ENCODE measurements at places on chromosomes 12 and 14.

- no peak for DNase-seq
Observed at GRCh38 chr12:112283546-112283945, 98.7 kb downstream of the HECTD4 start.

DNA sequence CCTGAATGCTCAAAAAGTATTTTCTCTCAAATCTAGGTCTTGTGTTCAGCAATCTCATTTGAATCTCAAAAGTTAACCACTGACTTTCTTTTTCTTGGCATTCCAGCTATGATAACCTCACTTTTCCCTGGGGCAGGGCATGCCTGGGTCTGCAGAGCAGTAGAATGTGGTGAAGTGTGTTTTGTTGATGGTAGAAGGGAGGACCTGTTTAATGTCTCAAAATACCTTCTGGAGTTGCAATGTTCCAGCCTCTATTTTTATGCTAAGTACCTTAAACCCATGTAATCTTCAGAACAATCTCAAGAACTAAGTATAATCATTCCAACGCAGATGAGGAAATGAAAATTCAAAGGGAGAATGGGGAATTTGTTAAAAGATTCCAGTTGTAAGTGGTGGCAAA is 82.1 kb upstream of the FUT8 start:
- DNase-seq, result no peak

DNA sequence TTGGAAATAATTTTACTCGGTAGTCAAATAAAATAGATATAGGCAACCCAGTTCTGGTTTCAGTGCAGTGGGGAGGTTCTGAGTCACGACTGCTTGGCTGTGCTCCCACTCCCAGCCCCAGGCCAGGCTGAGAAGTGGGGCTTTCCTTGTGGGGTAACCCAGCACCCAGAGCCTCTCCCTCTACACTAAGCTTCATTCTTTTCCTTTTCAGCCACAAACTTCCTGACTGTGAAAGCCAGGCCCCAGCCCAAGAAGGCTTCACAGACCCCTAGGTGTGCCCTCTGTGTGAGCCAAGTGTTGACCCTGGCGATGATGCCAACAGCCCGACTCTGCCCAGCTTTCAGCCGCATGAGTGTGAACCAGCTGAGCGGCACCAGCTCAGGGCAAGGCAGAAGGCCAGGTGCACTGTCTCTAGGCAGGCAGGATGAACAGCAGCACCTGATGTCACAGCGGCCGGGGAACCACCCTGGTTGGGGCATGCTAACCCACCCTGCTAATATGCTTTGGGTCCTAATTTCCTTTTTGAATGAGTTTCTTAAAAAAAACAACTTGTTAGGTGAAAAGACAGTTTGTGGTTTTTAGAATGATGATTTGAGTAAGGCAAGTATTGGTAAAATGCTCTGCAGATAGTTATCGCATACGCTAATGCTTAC is 42.2 kb upstream of the ATP23 start:
- DNase-seq, result peak; percentile 53

DNA sequence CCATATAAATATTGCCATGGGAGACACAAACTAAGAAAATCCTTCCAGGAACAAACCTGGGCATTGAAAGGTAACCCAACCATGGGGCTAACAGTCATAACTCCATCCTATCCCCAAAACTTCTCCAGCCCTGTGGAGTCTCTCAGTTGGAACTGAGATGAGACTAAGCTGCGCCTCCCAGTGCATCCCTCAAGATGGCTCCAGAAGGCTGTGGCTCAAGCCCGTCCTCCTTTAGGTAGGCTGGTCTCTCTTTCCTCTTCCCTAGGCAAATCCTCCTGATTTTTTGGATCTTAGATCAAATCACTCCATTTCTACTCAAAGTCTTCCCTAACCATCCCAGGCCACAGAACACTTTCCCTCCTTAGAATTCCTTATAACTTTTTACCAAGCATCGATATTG is 364.3 kb upstream of the CCDC196 start:
- no peak for DNase-seq

DNA sequence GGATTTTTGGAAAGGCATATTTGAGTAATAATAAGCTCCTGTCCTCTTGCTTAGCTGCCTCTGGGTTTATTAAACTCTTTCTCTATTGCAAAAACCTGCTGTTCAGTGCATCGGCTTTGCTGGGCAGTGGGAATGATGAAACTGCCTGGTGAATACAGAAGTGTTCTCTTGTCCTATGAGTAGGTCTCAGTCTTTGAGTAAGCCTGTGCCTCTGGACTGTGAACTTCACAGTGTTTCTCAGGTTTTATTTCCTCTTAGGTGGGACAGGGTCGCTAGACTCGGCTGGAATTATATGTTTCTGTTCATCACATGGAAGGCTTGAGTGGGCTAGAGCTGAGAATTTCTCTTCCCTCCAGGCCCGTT is 46.4 kb downstream of the CRADD start:
- no peak for DNase-seq

GRCh38 chr12:14689144-14689543 is 7.3 kb downstream of the GUCY2C start:
- no peak for DNase-seq

DNA sequence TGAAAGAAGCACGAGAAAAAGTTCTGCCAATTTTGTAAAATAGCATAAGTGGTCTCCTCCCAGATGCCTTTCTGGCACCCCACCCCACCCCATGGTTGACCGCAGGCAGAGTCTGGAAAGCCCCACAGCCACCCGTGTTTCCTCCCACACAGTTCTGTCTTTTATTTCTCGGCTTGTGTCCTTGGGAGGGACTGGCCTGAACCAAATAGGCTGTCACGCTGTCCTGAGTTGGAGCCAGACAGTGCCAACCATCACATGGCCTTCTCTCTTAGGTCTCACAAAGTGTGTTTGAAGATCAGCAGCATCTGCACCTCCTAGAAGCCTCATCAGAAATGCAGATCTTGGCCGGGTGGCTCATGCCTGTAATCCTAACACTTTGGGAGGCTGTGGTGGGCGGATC is 10.2 kb upstream of the LTA4H start:
- no peak for DNase-seq

GRCh38 chr12:54940727-54941315 is 43.7 kb downstream of the TESPA1 start:
- DNase-seq, result no peak

- DNase-seq, result no peak
Observed at GRCh38 chr12:109291117-109291516, 18.0 kb downstream of the FOXN4 start.

- DNase-seq, result no peak
Observed at GRCh38 chr12:104846056-104846767, 111.9 kb downstream of the SLC41A2 start.

DNA sequence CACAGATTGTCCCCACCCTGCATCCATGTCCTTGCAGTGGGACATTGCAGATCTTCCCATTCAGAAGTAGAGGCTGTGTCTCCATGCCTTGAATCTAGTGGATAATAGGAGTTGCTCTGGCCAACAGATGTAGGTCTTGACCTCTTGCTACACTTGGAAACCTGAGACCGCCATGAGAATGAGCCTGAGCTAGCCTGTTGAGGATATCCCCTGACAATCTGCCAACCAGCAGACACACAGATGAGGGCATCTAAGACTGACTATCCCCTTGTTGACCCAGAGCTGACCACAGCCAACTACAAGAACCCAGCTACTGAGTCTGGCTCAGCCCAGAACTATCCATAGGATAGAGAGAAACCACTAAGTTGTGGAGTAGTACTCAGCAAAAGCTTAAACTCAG is 161.1 kb upstream of the NOS1 start:
- no peak for DNase-seq

- DNase-seq, result no peak
Observed at GRCh38 chr12:132356691-132357622, 27.6 kb upstream of the GALNT9 start.

DNA sequence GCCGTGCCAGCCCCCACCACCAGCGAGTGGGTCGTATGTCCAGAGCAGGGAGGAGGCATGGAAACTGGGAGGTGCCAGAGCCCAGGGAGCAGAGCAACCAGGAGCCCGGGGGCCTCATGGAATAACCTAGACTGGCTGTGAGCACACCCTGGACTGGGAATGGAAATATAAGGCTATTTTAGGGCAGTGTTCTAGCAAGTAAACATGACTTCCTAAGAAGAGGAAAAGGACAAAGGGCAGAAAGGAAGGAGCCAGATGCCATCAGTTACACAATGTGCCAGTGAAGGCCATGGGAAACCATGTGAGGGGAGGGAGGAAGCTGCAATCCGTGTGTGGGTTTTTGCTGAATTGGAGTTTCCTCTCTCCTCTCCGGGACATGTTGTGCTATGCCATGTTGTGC is 18.7 kb upstream of the CPM start:
- no peak for DNase-seq

- no peak for DNase-seq
Observed at GRCh38 chr12:53618275-53618674, 7.9 kb downstream of the ATF7 start.

- no peak for DNase-seq
Observed at GRCh38 chr12:56955631-56956256, 1.7 kb downstream of the RDH16 start.

- no peak for DNase-seq
Observed at GRCh38 chr14:60164404-60164711, 840 bp downstream of the DHRS7 start.

GRCh38 chr12:106311139-106311538 is 8.6 kb downstream of the TCP11L2 start:
- no peak for DNase-seq

DNA sequence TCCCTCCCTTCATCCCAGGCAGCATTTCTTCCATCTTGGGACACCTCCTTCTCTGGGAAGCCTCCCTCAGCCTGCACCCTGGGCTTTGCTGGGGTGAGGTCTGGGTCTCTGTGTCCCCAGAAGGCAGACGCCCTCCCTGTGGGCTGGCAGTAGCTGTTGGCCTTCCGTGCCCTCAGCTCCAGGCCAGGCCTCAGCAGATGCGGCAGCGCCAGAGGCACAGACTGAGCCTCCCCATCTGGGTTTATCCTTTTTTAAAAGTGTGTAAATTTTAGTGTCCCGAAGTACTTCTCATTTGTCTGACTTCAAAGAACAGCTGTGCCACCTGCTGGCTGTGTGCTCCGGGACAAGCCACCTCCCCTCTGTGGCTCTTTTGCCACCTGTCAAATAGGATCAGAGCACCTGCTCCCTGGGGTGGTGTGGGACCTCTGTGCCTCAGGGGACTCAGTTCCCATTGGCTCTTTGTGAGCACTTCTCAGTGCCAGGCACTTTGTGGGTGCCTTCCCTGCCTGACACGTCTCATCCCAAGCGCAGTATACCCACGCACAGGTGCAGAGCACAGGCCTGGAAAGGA is 11.1 kb downstream of the EXOC3L4 start:
- DNase-seq, result no peak

DNA sequence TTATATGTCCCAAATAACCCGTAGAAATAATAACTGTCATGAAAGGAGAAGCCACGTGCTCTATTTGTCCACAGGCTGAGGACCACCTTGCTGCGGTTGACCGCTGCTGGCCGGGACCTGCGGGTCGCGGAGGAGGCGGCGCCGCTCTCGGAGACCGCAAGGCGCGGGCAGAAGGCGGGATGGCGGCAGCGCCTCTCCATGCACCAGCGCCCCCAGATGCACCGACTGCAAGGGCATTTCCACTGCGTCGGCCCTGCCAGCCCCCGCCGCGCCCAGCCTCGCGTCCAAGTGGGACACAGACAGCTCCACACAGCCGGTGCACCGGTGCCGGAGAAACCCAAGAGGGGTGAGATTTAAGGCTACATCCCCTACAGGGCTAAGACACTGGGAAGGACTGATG is 21.0 kb downstream of the RPGRIP1 start:
- DNase-seq, result no peak

DNA sequence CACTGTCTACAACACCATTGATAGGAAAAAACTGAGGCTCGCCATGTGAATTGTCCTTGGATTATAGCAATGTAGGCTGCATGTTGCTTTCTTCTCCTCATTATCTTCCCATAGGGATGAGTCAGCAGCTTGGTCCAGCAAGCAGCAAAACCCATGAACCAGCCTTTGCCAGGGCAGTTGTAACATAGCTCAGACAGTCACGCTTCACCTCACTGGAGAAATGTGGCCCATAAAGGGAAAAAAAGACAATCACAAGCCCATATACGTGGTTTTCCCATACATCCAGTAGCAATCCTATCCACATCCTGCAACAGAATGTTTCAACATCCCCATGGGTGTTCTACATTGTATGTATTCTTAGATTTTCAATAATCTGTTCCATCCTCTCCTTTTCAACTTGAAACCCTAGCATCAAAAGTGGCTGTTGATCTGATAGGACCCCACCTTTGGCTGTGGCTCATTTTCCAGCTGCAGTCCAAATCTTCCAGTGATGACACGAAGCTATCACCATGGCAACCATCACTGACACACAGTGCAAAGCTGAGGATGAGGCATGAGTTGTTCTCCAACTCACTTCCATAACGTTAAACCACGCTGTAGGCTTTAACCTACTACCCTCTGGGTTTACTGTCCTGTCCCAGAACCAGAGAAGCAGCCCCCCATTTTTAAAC is 34.0 kb downstream of the GRIN2B start:
- no peak for DNase-seq

DNA sequence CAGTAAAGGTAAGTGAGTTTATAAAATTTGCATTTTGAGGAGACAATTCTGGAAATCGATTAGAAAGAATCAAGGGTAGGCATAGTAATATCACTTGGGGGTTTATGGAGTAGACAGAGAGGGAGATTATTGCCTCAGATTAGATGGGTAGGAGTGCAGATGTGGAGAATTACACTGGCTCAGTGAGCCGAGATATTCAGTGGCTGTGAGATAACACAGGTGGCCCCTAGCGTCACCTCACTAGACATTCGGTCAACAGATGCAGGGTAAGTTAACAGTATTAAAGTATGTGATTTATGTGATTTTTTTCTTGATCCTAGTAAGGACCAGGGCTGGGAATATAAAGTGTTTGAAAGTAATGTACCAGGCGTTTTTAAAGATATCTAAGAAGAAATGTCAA is 39.6 kb upstream of the KLRD1 start:
- no peak for DNase-seq

DNA sequence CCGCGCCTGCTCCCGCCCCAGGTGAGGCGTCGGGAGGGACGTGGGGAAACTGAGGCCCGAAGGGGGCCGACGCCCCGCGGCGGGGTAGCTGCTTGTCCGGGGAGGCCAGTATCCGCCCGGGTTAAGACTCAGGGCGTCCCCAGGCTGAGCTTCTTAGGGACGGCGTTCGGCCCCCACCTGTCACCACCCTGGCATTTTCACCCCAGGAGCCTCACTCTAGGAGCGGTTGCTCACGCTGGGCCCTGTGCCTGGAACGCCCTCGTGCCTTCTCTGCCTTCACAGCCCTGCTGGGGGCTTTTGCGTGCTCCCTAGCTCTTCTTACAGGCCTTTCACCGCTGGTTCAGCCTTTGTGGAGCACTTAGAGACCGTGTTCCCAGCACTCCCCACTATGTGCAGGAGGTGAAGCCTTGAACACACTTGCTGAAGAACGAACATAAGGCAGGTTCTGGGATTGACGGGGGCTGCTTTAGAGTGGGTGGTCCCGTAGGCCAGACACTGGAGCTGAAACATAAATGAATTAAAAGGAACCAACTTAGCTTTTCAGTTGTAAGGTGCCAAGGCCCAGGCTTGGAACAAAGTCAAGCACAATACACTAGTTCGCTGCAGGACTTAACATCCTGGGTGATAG is 601 bp downstream of the ZNF839 start:
- no peak for DNase-seq

DNA sequence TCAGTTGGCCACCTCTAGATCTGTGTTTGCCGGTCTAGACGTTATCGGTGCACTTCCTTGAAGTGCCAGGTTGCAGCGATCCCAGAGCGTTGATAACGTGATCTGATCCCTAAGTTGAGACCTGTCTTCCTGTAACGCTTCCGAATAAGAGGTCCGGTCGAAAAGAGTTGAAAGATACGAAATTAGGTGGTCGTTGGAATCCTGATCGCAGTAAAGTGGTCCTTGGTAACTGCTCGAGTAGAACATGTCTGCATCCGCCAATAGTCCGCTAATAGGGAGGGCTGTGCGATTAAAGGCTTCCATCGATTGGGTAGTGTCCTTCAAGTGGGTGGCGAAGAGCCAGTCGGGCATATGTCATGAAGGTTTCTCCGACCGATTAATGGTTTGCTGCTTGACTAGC is 2.7 kb downstream of the SRSF5 start:
- DNase-seq, result no peak
